ENCODE measurements at places on chromosomes 4 and X.
A peak's percentile ranks its signal among the peaks of the same experiment; 100 is the strongest.

GRCh38 chr4:2954358-2955185 is 8.6 kb downstream of the NOP14 start:
- no peak for DNase-seq

GRCh38 chr4:80484712-80485111 is 149.2 kb downstream of the CFAP299 start:
- no peak for DNase-seq

- DNase-seq, result no peak
Observed at GRCh38 chr4:142044271-142044670, 407.9 kb downstream of the IL15 start.

DNA sequence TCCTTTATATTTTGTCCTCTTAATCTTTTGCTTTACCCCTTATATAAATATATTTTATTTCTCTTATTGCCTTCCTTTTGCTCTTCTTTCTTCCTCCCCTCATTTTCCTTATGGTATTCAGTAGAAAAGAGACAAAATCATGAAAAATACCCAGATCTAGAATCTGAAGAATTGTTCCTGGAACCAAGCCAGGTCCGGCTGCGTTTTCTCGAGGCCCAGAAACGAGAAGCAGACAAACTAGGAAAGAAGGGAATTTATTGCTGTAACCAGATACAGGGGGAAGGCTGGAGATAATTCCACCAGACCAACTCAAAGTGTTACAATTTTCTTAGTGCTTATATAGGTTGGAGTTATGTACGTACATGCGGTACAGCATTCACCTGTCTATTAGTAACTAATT is 328.7 kb downstream of the GABRG1 start:
- DNase-seq, result no peak

GRCh38 chr4:149831656-149832208 is 16.1 kb upstream of the IQCM start:
- no peak for DNase-seq

DNA sequence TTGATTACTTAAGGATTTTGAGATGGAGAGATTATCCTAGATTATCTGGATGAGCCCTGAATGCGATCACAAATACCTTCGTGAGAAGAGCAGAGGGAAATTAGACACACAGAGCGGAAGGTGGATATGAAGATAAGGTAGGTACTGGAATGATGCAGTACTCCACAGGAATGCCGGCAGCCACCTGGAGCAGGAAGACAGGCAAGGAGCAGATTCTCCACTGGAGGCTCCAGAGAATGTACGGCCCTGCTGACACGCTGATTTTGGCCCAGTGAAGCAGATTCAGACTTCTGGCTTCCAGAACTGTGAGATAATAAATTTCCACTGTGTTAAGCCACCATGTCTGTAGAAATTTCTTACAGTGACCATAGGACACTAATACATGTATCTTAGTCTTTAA is 79.4 kb upstream of the PITX2 start:
- DNase-seq, result no peak

DNA sequence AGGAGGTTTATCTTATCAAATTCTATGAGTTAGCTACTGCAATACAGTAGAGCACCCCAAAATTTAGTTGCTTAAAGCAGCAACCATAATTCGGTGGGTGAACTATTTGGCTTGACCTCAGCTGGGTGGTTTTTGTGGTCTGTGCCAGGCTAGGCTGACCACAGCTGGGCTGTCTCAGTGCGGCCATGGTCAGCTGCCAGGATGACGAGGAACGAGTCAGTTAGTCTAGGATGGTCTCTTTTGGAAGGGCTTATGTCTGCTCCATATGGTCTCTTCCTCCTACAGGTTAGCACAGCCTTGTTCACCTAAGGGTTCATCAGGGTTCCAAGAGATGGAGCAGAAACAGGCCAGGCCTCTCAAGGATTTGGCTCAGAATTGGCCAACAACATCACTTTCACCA is 210.4 kb downstream of the PALLD start:
- DNase-seq, result no peak

DNA sequence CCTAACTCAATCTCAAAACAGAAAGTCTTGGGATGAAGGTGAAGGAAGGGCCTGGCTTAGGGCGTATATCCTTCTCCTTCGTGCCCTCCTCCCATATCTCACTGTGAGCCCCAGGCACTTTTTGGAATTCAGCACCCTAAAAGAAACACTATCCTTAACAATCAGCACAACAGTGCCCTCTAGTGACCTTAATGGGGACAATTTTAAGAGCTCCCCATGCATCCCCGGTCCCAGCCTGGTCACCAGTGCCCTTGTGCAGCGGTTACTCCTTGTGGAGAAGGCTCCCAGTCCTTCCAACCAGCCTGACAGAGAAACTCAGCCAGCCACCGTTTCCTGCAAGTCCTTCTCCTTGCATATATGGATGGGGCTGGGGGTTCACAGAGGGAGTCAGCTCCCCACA is 4.2 kb downstream of the PAK3 start:
- no peak for DNase-seq

DNA sequence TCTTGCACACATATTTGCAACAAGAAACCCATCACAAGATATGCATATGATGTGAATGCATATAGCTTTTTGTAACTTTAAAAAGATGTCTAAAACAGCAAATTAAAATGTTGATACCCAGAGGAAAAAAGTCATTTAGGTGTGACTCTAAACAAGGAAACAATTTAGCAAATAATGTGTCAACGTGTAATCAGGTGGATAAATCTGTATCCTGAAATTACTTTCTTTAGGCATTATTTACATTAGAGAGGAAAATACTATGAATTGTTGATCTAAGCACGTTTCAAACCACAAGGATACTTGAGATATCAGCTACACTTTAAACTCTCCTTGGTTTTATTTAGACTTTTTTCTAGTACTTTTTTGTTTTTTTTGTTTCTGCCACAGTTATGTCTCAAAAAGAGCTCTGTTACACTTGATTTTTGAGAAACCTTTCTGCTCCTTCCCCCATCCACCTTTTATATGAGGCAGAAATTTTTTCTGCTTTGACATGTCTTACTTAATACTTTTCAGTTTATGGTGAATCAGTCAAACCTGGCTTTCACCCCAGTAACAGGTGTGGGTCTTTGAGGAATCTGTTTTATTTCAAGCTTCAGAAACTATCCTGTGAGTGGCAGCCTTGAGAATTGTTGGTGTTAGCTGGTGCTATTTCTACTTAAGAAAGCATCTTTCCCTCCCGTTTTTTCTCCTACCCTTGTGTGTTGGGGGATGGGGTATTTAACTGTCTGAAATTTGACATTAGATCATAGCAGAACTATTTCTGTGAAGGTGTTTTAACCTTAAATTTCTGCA is 1.9 kb downstream of the NPNT start:
- DNase-seq, result no peak

GRCh38 chr4:14375816-14376215 is 626.5 kb upstream of the CPEB2 start:
- DNase-seq, result no peak

DNA sequence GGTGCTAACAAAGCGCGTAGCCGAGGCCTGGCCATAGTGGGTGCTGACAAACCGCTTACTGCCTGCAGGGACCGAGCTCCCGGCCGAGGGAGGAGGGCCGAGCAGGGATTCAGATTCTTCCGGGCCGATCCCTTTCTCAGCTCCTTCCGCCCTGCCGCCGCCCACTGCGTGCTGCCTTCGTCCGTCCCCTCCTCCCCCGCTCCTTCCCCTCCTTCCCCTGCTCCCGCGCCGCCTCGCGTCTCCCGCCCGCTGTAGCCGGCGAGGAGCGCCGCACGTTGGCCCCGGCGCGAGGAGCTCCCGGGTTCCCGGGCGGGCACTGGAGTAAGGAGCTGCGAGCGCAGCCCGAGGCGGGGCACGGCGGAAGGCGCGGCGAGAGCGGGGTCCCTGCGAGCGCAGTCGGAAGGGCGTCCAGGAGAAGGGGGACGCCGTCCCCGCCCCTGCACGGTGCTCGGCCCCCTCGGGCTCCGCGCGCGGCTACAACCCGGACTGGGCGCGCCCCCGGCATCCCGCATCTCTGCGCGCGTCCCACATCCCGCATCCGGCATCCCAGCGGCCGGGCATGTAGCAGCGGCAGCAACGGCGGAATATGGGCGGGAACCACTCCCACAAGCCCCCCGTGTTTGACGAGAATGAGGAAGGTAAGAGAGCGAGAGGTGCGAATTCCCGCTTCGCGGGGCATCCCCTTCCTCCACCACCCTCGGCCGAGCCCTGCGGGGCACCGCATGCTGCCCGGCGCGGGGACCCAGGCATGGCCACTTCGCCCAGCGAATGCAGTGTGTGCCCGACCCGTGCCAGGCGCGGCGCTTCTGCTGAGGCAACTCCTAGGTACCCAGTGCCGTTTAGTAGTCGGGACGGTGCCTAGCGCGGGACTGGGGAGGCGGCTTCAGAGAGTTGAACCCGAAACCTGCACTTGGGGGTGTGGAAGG is at the start of gene STK32B:
TSS of gene STK32B (plus strand) at position 203 of the 926 bp plus-strand sequence.
- peak; percentile 19 for DNase-seq

DNA sequence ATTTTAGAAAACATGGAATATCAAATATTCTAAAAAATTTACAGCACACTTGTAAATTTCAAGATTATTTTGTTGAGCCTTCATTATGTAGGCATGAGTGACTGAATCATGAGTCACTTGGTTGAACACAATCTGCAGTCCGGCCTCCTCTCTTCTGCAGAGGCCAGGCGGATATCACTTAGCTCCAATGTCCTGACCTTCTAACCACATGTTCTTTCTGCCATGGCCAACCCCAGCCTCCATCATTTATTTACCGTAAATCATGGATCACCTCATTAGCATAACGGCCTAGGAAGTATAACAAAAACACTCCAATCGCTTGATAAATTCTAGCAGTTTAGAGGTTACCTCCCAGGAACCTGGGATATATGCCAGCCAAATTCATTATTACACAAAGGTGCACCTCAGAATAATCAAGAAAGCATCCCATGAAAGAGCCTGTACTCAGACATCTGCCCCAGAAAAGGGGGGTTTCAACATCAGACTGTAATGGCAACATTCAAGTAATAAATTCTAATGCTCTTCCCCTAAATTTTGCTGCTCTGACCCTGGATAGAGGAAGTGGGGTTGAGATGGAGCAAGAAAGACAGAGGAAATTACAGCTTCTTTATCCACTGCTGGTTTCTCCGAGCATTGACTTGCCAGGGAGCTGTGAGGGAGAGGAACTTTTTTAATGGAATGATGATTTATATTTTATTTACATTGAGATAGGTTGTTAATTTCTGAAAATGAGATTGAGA is 2153.6 kb upstream of the AGA start:
- no peak for DNase-seq

DNA sequence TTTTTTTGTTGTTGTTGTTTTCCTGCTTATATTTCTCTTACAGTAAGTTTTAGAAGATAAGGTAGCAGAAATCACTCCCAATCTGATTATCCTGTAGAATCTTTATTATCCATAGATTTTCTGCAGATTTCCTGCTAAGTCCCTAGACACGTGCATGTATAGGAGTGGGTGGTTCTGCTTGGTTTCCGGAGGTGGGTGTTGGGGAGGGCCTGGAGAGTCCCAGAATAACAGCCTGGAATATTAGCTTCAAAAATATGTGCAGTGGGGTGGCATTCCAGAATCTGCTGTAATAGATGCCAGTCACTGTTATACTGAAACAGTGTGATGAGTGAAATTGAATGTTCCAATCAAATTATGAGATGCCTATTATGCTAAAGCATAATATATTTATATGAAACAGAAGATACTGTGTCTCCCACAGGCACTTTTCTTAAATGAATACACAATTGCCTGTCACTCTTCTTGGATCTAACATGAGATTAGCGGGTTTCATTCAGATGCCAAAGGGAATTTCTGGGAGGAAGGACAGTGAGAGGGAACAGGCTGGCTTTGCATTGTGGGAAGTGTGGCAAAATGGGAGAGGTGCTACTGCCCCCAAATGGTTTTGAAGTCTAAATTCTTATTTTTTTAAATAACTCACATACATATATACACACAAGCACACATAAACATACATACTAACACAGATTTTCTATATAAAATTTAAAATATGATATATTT is 37.6 kb downstream of the C4orf50 start:
- DNase-seq, result peak; percentile 44

DNA sequence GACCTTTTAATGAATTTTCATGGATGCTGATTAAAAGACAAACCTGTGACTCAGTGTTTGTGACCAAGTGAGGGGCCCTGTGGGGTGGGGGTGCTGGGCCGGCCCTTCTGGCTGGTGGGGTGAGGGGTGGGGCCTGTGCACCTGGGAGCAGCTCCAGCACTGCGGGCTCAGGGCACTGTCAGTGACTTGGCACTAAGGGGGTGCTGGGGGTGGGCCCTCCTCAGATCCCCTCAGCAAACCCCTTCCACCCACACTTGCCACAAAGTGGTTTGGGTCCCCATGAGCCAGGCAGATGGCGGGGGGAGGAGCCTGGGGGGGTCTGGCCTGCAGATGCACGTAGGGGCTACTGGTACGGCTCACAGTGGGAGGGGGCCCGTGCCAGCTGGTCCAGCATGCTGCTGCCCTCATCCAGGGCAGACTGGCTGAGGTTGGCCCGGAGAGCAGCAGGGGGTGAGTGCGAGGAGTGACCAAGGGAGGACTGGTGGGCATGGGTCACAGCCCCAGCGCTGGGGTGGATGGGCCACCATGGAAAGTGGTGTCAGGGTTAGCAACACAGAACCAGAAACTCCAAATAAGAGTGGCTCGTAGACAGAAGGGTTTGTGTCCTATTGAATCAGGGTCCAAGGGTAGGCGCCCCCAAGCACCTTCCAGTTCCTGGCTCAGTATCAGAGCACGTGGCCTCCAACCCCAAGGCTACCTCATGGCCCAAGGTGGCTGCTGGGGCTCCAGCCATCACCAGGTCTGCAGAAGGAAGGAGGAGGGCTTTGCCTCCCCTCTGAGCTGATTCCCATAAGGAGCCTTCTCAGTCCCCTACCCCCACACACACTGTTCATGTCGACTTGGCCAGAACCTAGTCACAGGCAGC is 10.1 kb downstream of the NKX1-1 start:
- DNase-seq, result no peak

DNA sequence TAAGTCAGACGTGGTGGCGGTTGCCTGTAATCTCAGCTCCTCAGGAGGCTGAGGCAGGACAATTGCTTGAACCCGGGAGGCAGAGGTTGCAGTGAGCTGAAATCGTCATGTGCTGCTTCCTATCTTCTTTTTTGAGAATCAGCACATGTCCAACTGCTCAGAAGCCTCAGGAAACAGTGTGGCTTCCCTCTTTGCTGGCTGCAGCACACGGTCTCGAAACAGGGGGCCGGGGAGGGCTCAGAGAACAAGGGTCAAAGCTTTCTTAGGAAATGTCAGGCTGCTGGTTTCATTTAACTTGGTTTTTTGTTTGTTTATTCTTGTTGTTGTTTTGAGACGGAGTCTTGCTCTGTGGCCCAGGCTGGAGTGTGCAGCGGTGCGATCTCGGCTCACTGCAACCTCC is 31.3 kb downstream of the CRLF2 start:
- DNase-seq, result no peak

- DNase-seq, result no peak
Observed at GRCh38 chrX:567891-568290, 62.7 kb upstream of the SHOX start.

GRCh38 chr4:74623041-74623440 is 171.3 kb downstream of the BTC start:
- DNase-seq, result no peak

- DNase-seq, result no peak
Observed at GRCh38 chr4:156790866-156791265, 180.7 kb downstream of the PDGFC start.
